Stimulated activated CD4-positive, alpha-beta T cell treated with anti-CD3 and anti-CD28 coated beads, TNF-alpha, amount 100 ng/mL, for 48 hours (primary cell): ENCODE measurements at places on chromosomes 2 and 18.

GRCh38 chr2:148674063-148675020 is 29.8 kb downstream of the EPC2 start:
- DNase-seq = peak; percentile 4

DNA sequence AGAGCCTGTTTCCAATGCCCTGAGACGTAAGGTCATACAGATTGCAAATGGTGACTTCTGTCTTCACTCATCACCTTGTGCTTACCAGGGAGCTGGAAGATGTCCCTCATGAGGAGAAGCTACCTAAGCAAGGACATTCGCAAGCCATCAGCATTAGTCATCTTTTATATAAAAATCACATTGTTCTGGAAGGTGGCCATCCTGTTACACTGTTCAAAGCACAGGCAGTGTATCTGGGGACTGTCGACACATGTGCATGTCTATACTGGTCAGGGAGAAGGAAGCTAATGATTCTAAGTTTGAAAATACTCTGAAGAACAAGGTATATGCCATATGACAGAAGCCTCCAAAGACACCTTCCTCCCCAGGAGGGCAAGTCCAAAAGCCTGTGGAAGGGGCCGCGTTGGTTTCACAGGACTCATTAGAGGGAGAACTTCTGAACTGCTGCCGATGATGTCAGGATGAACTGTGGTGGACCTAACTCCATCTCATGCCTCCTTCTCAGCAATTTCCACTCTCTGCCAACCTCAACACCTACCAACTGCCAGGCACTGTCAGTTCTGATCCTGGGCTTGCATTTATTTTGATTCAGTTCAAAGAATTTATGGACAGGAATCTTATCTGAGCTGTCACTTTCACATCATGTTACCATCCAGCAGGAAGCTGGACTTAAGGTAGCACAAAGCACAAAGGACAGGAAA is 39.4 kb downstream of the DNER start:
- DNase-seq = no peak

GRCh38 chr18:35497027-35497369 is 762 bp downstream of the INO80C start:
- DNase-seq = no peak

DNA sequence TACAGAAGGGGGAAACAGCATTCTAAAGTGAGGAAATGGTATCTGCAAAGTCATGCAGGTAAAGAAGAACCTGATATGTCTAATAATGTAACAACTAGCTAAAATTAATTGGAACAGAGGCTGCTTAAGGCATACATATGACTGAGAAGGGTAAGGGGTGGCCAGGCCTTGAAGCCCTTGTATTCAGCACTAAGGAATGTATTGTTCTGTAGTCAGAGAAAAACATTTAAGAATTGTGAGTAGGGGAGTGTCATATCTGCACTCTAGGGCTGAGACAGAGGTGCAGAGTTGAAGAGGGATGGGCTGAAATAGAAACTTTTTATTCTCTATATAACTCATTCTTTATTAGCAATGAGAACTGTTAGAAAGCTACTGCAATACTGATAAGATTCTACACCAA is 145.5 kb upstream of the CHAC2 start:
- no peak for DNase-seq

DNA sequence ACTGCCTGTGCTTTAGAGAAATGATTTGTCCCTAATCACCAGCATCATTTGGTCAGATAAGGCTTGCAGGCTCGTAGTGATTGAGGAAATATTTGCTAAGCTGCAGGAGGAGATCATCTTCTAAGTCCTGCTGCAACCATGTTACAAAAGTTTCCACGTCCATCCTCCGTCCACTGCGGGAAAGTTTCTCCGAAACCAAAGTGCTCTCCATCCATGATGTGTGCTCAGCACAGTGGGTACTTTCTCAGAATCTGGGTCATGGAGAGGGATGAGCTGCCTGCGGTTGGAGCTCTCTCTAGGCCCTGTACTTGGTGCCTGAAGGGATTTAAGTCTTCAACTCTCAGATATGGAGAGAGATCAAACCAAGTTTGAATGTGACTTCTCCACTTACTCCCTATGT is 39.3 kb downstream of the IL1RL2 start:
- DNase-seq = no peak

- no peak for DNase-seq
Measured at GRCh38 chr2:127015106-127015910, 91.6 kb downstream of the BIN1 start.

- DNase-seq = no peak
Measured at GRCh38 chr2:99576775-99577174, 87.0 kb upstream of the REV1 start.

GRCh38 chr18:36409779-36410178 is 112.3 kb downstream of the FHOD3 start:
- DNase-seq = no peak

- no peak for DNase-seq
Measured at GRCh38 chr18:76977108-76977621, 154.8 kb downstream of the ZNF236 start.

GRCh38 chr2:183125659-183126341 is 1.6 kb downstream of the NUP35 start:
- DNase-seq = no peak

DNA sequence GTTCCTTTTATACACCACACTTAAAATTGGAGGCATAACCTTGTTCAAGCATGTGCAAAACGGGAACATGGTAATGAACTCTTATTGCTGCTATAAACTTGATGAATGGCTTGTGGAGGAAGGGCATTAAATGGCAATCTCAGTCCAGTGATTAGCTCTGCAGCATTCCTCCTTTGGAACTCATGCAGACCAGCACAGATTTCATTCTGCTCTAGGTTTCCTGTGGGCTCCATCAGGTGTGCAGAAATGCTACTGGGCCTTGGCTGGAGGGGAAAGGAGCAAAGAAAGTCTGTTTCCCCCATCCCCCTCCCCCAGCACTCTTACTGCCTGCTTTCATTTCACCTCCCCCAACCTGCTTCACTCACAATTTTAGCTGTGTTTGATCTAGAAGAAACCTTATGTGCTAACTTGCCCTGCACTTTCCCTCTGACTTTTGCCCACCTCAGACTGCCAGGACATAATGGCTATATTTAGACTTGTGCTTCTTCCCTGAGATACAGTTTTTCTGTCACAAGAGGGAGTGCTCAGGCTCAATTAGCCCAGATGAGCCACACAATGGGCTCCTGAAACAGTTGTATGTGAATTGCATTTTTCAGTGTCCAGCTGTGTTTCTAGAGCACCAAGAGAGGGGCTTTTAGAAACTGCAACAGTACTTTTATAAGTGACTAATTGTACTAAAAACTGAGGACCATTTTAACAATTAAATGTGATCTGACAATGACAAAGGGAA is 109.8 kb downstream of the FSHR start:
- no peak for DNase-seq

GRCh38 chr2:241835611-241836010 is 23.1 kb downstream of the PDCD1 start:
- no peak for DNase-seq

GRCh38 chr2:59857109-59857508 is 696.3 kb downstream of the BCL11A start:
- no peak for DNase-seq

- DNase-seq = no peak
Measured at GRCh38 chr2:230886671-230887071, 21.9 kb downstream of the ITM2C start.

- no peak for DNase-seq
Measured at GRCh38 chr2:9573013-9573720, 17.5 kb upstream of the ADAM17 start.

DNA sequence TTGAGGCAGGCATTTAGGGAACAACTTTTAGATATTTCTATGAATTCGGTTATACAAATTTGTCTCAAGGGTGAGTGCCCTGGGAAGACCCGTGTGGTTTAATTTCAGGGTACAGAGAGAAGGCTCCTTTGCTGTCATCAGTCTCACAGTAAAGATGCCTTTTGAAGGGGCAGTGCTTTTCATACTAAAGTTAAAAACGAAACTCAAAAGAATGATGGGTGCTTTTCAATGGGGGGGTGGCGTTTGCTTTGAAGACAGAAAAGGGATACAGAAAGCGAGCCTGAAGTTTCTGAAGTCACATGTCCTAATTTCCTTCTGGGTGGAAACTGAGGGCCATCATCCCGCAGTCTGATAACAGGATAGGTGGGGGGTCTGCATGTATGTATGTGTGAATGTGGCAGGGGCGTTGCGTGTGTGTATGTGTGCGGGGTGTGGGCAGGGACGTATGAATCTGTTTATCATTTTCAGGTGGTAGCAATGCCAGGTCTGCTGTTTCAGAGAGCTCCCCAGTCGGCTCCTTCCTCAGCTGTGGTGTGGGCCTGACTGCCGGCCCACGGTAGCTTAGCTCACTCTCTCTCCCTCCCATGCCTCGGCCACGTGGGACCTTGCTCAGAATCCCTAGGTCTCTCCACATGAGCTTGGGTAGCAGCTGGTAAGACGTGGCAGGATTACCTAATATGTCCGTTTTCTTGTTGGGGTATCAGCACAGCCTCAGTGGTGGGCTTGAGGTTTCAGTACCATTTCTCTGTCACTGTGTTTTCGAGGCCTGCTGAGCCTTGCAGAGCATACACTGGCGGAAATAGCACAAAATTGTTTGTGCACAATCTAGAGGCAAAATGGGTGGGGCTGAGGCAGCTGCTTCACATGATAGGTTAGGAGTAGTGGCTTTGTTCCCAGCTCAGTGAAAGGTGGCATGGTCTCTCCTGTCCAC is 32.7 kb downstream of the ARHGAP25 start:
- DNase-seq = no peak

DNA sequence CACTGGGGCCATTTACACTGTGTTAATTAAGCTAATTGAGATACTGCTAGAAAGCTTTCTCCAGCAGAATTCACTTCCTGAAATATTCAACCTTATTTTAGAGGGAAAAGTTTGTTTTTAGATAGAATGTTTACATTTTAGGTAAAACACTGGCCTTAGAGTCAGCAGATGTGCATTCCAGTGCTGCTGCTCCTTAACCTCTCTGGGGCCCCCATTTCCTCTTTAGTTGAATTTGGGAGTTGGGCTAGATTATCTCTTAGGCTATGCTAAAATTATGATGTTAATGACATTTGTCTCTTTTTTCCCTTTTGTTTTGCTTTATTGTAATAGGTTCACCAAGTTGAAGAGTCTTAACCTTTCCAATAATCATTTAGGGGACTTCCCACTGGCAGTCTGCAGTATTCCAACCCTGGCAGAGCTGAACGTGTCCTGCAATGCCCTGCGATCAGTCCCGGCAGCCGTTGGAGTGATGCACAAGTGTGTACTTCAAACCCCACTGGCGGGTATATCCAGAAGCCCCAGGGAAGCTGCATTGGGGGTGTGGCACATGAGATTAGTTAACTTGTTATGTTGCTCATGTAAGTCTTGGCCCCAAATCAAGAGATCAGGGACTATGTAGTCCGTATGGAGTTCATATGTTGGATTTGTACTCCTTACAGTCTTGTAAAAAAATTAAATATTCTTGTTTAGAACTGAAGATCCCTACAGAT is 179.5 kb downstream of the PHLPP1 start:
- no peak for DNase-seq

DNA sequence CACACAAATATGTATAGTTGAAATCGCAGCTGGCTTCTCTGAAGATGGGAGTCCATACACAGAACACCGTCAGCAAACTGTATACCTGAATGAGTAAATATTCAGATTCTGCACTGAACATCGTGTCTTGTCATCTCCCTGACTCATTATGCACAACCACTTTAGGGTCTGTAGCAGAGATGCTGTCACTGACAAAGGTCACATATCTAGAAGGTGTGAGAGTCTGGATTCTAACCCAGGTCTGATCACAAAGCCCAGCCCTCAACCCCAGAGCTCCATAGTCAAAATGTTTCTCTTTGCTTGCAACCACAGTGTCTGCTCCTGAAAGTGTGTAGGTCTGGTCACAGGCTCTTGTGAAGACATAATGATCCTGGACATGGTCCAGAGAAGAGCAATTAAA is 78.3 kb upstream of the PAX8 start:
- DNase-seq = no peak

DNA sequence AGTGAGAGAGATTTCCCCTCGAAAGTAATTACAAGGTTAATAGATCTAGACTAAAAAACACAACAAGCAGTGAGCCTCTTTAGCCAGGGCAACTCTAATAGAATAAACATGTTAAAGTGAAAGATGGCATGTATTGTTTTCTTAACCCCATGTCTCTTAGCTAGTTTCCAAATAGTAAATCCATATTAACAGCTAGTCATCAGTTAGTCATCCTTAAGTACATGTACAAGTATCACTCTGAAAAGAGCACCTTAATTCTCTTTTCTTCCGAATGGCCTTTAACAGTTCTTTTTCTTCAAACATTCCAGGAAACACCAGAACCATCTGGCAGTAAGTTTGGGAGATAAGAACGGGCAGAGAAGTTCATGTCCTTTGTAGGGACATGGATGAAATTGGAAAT is 1480.0 kb downstream of the LRP1B start:
- no peak for DNase-seq

- DNase-seq = no peak
Measured at GRCh38 chr2:113679457-113679856, 52.4 kb downstream of the RABL2A start.

- no peak for DNase-seq
Measured at GRCh38 chr2:126894585-126895182, 4.0 kb upstream of the TEX51 start.

GRCh38 chr2:173578404-173579107 is 223.9 kb downstream of the CDCA7 start:
- DNase-seq = no peak

DNA sequence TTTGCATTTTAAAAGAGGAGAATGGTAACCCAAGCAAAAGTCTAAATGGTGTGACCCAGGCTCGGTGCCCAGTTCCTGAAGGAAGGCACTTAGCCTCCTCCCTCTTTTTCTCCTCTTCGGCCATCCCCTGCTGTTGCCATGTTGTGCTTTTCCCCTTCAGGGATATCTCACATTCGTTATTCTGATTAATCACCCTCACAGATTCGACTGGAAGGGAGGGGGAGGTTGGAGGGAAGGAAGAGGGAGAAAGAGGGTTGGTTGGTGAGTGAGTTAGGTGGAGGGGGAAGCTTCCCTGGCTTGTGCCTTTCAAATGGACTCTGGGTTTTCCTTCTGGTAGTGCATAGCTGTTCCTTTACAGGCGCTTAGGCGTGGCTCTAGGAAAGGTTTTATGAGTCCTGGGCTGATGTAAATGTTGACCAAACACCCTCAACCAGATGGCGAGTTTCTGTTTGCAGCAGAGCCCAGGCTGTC is 39.0 kb upstream of the LYPD6B start:
- no peak for DNase-seq

DNA sequence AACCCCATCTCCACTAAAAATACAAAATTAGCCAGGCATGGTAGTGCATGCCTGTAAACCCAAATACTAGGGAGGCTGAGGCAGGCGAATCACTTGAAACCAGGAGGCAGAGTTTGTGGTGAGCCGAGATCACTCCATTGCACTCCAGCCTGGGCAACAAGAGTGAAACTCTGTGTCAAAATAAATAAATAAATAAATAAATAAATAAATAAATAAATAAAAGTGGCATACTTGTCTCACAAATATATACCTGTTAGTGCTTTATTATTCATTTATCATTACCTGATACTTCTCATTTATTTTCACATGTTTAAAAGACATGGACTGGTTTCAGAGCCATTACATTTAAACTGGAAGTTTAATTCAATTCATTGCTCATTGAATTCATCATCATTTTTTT is 491.4 kb upstream of the CDH7 start:
- DNase-seq = no peak

GRCh38 chr2:160783474-160783873 is 289.9 kb upstream of the RBMS1 start:
- DNase-seq = no peak
